ENCODE measurements at places on chromosomes 13 and 19.

DNA sequence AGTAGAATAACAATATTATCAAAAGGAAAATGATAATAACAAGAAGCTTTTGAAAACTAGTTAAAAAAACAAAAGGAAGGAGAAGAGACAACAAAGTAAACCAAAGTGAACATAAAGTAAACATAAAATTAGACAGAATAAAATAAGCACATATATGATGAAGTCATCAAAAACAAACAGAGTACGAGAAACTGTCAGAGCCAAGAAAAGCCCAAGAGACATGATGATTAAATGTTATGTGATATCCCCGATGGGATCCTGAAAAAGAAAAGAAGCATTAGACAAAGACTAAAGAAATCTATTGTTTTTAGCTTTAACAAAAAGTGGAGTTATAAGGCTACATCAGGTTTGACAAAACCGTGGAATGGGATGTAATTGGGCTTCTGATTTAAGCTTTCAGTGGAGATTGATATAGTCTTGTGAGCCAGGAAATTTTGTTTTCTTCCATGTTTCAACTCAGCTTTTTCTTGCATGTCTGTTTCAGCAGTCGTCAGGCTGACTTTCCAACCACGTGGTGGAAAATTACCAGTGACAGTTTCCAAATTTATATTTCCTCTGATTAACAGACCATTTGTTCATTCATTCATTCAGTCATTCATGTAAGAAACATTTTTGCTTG, 64.9 kb downstream of the KL start:
- no peak for DNase-seq

GRCh38 chr19:48363500-48363809, 285 bp downstream of the TMEM143 start:
- DNase-seq, result peak; percentile 16

DNA sequence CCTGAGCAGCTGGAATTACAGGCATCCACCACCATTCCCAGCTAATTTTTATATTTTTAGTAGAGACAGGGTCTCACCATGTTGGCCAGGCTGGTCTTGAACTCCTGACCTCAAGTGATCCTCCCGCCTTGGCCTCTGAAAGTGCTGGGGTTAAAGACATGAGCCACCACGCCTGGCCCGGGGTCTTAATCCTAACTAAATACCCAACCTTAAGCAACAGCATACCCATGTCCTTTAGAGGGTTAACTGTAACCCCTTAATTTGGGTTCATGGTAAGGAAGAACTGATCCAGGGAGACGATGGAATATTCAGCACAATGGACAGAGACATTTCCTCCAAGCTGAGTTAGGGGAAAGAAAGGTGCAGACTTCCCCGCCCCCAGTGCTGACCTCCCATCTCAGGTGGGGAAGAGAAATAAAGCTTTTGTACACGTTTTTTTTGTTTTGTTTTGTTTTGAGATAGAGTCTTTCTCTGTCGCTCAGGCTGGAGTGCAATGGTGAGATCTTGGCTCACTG, 8.7 kb upstream of the GALP start:
- no peak for DNase-seq

GRCh38 chr19:6608940-6609339, 18.0 kb upstream of the CD70 start:
- DNase-seq, result no peak

DNA sequence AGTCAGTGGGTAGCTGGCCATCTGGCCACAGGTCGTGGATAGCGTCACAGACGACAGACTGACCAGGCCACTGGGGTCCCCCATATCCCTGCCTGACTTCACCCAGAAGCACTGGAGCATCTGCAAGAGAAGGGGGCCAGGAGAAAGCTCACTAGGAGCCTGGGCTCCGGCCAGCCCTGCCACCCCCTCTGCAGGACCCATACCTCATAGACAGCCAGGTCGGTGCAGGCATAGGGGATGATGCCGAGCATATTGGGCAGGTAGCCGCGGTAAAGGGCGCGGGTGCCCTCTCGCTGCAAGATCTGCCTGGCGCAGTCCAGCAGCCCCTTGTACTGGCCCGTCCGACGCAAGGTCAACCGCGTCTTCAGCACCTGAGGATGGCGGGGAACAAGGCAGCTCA, 2.5 kb upstream of the KHSRP start:
- no peak for DNase-seq

- DNase-seq, result no peak
Observed at GRCh38 chr13:113293686-113294085, 3.4 kb upstream of the LAMP1 start.

- no peak for DNase-seq
Observed at GRCh38 chr13:63190742-63191141, 1775.1 kb upstream of the PCDH20 start.

DNA sequence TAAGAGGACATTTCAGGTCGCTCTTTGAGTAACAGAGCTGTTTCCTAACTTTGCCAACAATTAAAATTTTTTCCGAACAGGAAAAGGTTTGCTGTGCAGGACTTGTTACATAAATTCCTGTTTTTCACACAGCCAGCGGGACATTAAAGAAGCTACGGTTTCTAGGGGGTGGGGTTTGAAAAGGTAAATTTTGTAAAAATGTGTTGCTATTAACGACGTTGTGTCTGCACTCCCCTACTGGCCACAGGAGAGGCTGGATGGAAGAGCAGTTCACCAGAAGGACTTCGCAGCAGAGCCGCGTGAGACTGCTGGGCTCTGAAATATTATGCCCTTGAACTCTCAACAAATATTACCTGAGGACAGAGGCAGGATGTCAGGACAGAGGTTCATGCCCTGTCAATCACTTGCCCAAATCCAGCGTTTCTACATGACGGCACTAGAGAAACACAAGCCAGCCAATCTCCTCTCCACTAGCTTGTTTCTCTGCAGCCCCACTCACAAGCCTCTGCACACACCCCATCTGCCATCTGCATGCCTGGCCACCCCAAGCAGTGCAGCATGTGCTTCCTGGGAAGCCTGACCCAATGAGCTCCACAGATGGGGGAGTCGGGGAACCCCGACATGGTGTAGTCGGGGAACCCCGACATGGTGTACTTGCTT, 102.0 kb downstream of the FOXO1 start:
- DNase-seq, result no peak

DNA sequence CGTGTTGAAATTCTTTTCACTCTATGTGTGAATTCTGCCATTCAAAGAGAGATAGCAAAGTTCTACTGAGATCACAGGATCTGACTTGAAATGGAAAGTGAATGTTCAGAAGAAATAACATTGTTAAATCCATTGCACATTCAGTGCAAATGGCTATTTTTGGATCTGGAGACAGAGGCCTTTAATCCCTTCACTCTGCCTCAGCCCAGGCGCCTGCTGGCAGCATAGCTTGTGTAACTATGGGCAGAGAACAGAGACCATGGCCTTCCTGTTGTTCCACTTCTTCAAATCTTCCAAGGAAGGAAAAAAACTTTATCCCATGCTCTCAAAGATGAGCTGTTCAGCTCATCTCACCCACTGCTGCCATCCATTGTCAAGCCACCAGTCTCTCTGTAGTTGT, 265.4 kb downstream of the LMO7 start:
- DNase-seq, result no peak

GRCh38 chr13:58579468-58579867, 947.9 kb downstream of the PCDH17 start:
- DNase-seq, result no peak

GRCh38 chr13:27372896-27373295, 51.5 kb upstream of the GTF3A start:
- DNase-seq, result no peak

DNA sequence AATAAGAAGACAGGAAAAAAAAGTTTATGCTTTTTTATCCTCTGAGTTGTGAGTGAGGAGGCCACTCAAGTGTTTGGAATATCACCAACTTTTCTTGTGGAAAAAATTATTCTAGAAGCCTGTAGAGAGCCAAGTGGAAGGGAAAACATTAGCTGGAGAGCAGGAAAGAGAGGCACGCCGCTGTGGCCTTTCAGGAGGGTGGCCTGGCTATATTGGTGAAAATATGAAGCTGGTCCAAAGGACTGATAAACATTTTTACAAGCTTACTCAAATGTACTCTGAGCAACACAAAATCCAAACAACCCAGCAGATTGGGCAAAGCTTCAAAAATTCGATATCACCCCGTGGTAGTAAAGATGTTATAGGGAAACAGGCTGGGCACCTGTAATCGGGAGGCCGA, 2.3 kb upstream of the EIF3G start:
- no peak for DNase-seq

DNA sequence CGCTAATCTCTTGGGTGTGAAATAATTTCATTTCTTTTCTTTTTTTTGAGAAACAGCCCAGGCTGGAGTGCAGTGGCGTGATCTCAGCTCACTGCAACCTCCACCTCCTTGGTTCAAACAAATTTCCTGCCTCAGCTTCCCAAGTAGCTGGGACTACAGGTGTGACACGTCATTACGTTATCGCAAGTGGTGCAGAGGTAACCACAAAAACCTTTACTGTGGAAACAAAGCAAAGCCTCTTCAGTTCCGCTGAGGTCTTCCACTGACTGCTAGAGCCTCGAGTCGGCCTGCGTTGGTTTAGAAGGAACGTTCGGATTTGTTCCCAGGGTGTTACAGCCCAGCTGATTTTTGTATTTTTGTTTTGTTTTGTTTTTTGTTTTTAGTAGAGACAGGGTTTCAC, 2.0 kb upstream of the ZNF784 start:
- no peak for DNase-seq

- DNase-seq, result no peak
Observed at GRCh38 chr19:51111606-51112005, 3.4 kb upstream of the CTU1 start.

DNA sequence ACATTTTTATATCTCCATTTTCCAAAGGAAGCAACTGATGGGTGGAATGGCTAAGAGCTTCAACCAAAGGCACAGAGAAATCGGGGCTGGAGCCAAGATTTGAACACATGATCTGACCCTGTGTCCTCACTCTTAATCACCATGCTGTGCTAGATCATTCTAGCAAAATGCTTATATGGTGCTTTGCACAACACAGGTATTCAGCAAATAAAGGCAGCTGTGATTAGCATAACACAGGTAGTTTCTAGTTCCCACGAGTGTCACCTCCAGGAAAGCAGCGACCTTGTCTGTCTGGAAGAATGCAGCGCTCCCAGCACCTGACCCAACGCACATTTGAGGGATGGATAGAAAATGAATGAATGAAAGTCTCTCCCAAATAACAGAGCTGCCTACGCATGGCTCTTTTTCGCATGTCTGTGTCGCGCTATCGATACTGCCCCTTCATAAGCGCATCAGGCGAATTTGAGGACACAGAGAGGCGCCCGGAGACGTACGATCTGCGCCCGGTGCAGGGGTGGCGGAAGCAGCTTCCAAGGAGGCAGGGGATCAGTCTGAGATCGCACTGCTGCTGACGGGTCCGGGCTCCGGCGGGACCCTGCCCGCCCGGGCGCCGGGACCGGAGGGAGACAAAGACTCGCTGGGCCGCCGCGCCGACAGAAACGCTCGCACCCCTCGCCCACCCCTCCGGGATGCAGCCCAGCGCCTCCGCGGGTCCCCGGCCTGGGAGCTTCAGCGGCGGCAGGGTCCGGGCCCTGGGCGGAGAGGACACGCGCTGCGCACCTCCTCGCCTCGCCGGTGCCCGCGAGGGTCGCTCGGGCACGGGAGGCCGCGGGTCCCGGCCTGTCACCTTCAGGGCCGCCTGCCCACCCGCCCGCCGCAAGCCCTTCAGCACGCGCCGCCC, 609 bp downstream of the EPS15L1 start:
- no peak for DNase-seq

GRCh38 chr19:4660181-4660791, 9.9 kb downstream of the MYDGF start:
- no peak for DNase-seq

GRCh38 chr19:18765224-18765623, 25.9 kb downstream of the COMP start:
- DNase-seq, result no peak

DNA sequence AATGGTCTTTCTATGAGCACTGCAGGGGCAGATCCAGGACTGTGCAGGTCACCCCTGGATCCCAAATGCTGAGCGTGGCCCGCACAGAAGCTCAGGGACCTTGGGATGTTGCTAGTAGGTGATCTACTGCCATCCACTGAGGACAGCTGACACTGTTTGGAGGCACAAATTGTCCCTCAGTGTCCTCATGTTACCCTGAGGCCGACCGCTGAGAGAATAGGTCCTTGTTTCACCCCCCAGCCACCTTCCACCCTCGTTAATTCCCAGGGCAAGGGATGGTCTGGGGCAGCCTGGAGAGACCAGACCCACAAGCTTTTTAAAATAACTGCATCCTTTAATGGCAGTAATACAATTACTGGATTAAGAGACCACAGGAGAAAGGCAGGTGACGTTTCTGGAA, 15.4 kb upstream of the TMEM160 start:
- no peak for DNase-seq

GRCh38 chr19:41995959-41996797, 2.1 kb upstream of the ATP1A3 start:
- DNase-seq, result no peak

GRCh38 chr13:73370066-73370465, 311.3 kb downstream of the KLF5 start:
- DNase-seq, result no peak

DNA sequence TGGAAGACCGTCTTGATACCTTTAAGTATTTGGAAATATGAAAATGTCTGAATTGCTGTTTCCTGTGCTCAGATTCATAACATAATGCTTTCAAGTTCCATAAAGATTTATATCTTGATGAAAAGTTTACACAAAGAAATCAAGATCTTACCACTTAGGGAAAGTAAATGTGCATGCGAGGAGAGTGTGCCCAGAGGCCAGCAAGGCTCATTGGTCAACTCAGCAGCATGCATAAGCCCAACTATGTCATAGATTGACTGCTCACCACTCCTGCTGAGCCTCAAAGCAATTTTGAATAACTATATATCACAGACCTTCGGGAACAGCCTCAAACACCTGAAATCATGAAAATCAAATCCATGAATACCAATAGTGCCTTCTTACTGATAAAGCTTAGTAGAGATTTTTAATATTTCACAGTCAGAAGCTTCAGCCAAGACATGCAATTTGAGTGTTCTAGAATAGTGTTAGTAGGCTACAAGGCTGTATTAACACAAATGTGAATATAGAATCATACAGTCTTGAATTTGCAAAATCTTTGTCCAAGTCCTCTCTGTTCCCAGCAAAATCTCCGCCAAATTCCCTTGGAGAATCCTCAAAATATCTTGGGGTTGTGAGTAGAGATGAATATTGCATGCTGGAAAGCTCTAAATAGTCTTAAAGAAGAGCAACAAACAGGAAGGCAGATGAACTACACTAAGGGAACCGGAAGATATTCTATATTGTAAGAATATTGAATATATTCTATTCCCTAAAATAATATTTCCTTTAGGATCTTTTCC, 124.1 kb downstream of the DCLK1 start:
- no peak for DNase-seq
